Activated CD4-positive, CD25-positive, alpha-beta regulatory T cell treated with anti-CD3 and anti-CD28 coated beads, Interleukin-2, amount 50 U/mL, for 72 hours (primary cell): ENCODE measurements at places on chromosomes 5 and 9.

GRCh38 chr9:115088860-115089259, 29.1 kb downstream of the TNC start:
- no peak for DNase-seq

DNA sequence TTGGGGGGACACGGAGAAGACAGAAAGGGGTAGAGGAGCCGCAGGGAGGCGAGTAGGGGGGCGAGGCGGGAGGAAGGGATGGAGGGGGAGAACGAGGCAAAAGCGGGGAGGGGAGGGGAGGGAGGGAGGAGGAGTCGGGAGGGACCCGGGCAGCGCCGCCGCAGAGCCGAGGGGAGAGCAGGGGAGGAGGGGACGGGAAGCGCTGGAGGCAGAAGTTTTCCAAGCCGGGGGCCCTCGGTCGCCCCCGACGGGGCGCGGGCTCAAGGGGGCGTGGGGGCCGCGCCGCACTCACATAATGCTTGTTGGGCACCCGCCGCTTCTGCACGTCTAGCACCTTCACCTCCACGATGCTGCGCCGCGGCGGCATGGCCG, 353 bp downstream of the SH3PXD2B start:
- no peak for DNase-seq

GRCh38 chr5:171275841-171276544, 33.1 kb upstream of the TLX3 start:
- DNase-seq: no peak

DNA sequence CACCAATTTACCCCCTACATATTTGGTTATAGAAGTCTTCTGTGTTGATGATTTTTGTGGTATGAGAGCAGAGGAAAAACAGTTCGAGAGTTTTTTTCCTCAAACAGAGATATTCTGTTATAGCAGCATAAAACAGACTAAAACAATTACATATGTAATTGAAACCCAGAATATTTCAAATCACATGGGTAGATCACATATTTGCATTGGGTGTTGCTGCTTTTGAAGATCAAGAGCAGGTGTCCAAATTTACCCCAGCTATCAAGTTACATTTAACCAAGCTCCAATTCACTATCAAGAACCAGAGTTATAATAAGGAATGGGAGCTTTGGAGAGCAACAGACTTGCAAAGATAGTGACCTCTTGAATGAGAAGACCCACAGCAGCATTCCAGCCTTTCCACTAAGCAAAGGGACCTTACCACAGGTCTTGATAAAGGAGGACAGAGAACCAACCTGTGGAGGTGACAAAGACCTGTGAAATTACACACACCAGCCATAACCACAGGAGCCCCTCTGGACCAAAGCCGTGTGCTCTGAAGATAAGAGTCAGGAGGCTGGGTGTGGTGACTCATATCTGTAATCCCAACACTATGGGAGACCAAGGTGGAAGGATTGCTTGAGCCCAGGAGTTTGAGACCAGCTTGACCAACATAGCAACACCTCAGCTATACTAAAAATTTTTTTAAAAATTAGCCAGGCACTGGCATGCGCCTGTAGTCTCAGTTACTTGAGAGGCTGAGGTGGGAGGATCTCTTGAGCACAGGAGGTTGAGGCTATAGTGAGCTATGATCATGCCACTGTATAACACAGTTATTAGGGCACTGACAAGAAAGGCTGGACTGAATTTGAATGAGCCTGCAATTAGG, 4.0 kb upstream of the CCL28 start:
- DNase-seq: no peak

DNA sequence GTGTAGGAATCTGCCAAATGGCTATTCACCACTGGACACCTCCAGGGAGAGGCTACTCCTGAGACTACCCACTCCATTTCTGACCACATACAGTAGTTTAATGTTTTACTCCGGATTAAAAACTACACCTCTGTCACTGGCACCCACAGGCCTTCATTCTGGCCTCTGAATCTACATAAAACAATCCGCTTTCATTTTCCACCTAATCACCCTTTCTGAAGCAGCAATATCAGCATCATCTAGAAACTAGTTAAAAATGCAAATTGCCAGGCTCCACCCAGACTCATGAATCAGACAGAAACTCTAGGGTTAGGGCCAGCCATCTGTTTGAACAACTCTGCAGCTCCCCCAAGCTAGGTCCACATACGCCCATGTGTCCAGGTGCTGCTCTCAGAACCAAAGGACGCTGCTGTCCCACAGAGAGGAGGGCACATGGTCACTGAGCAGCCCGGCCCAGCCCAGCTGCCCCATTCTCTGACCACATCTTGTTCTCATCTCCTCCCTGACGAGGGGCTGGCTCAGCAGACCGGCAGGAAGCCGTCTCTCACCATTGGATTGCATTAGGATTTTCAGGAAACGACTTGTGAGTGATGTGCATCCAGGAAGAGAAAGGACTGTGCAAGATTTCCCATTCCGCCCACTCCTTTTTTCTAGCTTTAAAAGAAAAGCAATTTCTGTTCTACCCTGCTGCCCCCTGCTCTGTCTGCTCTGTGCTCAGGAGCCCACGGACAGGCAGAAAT, 34.7 kb downstream of the ADAM19 start:
- DNase-seq: peak; percentile 51

- no peak for DNase-seq
These were observed 38.9 kb upstream of the STX17 start for GRCh38 chr9:99867536-99867935.

DNA sequence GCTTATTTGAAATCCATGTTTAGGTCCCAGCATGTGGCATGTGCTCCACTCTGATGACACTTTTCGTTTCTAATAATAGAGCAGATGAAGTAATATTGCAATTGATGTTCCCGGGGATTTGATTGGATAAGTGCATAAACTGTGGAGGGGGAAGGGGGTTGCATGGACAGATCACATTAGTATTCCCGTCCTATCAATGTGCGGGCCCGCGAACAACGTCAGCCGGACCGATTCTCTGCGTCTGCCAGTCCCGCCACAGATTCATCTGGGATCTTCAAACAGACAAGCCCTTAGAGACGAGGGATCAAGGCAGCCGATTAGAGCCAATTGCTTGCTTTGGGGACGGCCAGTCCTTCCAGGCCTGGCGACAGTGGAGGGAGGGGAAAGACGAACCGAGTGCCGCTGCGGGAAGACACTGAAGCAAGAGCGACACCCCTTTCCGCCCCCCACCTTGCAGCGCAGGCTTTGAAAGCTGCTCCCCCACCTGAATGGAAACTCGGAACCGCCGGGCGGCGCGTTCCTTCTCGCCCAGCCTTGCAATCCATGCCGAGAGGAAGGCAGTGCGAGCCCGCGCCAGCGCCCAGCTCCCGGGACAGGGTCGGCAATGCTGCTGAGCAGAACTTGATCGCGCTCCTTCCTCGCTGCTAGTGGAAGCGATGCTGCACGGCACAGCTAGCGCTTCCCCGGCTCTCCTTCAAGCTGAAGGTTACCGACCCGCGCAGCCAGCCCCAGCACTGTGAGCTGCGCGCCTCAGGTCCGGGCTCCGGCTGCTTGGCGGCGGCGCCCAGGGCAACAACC, at the start of gene RGS7BP:
Gene RGS7BP, plus strand, starts transcription at position 247 of the 798 bp plus-strand sequence. CDS start 610 bp downstream, outside the sequence.
- no peak for DNase-seq

GRCh38 chr9:104900871-104901270, 27.1 kb downstream of the ABCA1 start:
- no peak for DNase-seq

DNA sequence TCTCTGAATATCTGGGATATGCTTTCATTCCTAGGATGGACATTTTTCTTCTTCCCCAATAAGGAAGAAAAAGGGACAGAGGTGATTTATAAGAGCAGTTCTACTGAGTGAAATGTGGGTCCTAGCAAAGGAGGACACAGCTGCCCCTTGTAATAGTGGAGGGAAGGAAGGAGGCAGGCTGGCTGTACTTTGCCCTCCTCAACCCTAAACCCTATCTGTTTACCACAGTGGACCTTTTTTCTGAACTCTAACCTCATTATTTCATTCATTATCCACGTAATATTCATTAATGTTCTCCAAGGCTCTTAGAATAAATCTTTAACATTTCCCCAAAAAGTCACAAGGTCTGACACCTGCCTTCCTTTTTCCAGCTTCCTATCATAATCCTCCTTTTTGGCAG, 37.8 kb downstream of the GHR start:
- DNase-seq: no peak

DNA sequence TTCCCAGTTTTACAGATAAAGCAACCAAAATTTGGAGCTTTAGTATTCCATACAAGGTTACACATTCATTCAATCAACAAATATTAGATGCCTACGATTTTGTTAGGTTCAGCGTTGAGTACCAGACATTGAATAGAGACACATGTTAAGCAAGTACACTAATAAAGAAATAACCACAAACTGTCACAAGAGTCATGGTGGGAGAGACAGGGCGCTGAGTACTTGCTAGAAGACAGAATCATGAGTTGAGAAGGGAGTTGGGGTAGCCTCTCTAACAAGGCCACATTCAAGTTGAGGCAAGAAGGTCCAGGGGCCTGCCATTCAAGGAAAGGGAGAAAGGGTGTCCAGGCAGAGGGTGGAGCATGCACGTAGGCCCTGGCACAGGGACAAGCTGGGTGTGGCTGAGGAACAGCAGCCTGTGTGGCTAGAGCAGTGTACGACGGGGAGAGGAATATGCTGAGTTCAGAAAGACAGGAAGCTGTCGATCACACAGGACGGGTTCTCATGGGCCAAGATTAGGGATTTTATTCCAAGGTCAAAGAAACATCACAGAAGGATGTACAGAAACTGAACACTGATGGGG, 17.0 kb downstream of the CDK5RAP2 start:
- no peak for DNase-seq

DNA sequence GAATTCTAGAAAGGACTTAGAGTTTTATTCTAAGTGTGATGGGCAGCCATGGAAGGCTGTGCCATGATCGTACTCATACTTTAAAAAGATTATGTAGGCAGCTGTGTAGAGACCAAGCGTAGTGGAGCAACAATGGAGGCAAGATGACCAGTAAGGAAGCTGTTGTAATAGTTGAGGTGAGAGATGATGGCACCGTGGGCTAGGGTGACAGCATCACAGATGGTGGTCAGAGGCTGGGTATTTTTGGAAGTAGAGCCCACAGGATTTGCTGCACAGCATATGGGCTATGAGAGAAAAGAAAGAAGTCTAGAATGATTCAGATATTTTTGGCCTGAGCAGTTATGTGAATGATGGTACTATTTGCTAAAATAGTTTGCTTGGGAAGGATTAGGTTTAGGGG, 7.7 kb downstream of the ARHGAP26 start:
- no peak for DNase-seq

DNA sequence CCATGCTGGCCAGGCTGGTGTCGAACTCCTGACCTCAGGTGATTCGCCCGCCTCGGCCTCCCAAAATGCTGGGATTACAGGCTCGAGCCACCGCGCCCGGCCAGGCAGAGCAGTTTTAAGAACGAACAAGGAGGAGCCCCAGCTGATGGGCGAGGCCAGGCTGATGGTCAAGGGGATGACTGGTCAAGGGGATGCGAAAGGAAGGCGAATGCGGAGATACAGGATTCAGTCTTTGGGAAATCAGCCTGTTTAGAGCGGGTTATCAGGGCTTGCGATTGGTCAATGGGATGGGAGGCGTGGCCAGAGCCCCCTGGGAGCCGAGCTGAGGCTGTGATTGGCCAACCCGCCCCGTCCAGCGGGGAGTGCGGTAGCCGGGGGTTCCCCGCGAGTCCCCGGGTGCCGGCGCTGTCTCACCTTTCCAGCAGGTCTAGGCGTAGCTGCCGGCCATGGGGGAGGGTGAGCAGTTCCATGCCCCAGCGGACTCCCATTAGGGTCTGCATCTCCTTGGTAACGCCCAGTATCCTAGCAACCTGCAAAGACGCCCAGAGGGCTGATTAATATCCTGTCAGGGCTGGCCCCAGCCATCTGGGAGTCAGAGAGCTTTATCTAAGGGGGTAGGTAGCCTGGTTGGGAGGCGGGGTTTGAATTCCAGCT, 7.5 kb upstream of the TOR2A start:
- no peak for DNase-seq

DNA sequence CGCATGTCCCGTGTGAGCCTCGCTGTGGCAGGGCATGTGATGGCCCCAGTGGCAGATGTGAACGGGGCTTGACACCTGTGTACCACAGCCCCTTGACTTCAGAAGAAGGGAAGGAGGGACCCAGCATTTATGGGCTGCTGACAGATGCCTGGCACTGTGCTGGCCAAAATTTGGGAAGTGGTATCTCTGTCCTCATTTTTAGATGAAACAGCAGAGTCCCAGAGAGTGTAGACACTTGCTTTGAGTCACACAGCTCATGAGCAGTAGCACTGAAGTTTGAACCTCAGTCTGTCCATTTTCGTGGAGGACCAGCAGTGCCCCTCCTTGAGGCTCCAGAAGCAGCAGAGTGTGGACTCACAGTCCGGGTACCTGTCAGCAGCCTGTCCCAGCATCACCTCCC, 16.5 kb downstream of the NEK6 start:
- DNase-seq: no peak

- DNase-seq: no peak
These were observed 23.8 kb upstream of the SPTAN1 start for GRCh38 chr9:128528445-128529160.

GRCh38 chr9:89603767-89604665, 796 bp upstream of the GADD45G start:
- peak; percentile 39 for DNase-seq

GRCh38 chr9:121910491-121911040, 182.5 kb downstream of the TTLL11 start:
- DNase-seq: no peak

DNA sequence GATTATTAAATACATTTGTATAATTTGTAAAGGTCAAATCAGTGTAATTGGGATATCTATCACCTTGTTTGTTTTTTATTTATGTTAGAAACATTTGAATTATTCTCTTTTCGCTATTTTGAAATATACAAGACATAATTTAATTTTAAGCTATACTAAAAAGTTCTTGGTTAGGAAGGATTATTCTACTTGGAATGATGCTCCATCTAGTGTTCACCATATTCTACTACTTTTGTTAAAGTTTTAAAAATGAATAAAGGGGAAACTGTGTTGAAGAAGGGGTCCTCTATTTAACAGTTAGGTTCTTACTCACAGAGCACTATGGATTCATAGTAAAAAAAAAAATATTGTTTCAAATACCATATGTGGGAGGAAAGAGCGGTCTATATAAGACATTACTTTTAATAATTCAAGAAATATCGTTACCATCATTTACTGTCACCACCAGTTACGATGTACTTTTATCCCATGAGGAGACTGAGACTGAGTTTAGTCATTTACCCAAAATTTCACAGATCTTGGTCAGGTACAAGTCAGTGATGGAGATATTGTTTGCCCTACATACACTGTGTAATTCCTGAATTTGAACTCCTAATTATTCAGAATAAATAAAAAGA, 6.3 kb upstream of the STOM start:
- DNase-seq: no peak

DNA sequence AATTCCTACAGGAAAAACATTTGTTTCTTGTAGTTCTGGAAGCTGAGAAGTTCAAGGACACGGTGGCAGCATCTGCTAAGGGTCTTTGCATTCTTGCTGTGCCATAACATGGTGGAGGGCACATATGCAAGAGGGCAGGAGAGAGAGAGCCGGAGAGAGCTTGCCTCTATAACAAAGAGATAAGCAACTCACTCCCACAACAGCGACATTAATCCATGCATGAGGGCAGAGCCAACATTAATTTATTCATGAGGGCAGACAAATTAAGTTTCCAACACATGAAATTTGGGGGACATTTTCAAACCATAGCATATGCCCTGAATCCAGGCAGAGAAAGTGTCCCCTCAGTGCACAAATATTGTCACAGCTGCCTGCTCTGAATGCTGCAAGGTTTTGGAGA, 4.4 kb upstream of the GTF3C5 start:
- DNase-seq: no peak

GRCh38 chr9:121884057-121884541, 209.0 kb downstream of the TTLL11 start:
- no peak for DNase-seq

GRCh38 chr5:31614151-31615020, 24.5 kb upstream of the PDZD2 start:
- no peak for DNase-seq

GRCh38 chr9:121297389-121297788, 29.4 kb downstream of the GSN start:
- no peak for DNase-seq
